ENCODE measurements at places on chromosomes 2 and 18.

DNA sequence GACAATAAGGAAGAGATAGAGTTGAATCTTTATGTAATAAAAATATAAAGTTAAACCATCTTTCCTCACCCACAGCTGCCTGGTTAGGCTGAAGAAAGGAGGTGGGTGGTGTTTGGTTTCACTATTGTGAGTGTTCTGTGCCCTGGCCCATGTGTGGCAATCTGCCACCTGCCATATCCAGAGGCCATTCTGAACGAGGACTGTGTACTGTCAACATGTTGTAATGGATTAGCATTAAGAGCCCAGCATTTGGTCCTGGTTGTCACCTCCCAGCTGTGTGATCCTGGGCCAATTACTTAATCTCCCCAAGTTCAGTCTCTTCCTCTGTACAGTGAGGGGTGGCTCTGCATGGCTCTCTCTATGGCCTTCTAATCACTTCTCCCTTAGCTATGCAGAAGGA, 118.2 kb upstream of the SEC11C start:
- no peak for DNase-seq

DNA sequence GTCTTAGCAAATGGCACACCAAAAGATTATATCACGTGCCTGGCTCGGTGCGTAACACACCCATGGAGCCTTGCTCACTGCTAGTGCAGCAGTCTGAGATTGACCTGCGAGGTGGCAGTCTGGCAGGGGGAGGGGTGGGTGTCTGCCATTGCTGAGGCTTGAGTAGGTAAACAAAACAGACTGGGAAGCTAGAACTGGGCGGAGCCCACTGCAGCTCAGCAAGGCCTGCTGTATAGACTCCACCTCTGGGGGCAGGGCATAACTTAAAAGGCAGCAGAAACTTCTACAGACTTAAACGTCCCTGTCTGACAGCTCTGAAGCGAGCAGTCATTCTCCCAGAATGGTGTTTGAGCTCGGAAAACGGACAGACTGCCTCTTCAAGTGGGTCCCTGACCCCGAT, 55.9 kb upstream of the FSHR start:
- DNase-seq: no peak

- DNase-seq: peak; percentile 18
Measured at GRCh38 chr2:9422321-9423099, 818 bp downstream of the ITGB1BP1 start.

DNA sequence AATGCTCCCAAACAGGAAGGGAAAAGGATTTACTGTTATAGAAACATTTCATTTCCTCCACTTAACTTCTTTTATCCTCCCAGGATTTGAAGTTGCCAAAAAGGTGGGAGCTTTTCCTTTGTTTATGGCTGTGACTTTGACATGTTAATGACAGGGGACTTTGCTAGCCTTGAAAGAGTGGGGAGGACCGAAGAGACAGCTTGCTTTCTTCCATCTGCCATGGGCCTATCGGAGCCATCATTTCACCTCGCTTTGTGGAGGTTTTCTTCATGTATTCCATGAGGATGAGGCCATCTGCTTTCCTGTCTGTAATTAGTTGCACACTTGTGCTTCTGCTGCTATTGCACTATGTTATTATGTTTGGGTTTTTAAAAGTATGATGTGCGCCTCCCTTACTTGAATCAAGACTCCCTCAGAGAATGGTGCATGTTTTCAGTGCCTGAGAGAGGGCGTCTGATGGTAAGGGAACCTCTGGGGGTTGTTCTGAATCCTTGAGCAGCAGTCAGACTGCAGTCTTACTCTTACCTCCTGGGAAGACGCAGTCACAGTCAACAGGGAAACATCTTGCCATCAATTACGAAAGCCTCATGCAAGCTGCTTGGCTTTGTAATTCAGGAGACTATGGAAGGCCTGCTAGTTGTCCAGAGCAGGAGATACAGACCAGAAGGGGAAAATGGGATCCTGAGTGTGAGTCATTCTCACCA, 173.3 kb upstream of the MGAT5 start:
- DNase-seq: no peak

- DNase-seq: no peak
Measured at GRCh38 chr2:25032094-25032493, 9.8 kb upstream of the EFR3B start.

- DNase-seq: no peak
Measured at GRCh38 chr2:33535421-33535820, 59.0 kb downstream of the RASGRP3 start.

DNA sequence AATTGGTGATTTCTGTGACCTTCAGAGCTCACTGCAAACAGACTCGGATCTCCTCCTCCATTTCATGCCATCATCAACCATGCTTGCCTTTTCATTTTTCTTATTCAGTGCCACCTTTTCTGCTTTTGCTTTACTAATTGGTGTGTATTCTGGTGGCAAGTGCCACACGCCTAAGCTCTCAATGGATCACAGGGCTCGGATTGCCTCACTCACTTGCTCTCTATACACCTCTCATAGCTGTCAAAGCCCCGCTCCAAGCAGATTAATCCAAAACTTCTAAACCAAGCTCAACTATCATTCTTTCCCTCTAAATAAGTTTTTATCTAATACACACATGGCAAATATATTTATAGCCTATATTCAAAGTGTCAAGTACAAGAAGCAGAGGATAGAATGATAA, 86.4 kb downstream of the PLEKHM3 start:
- DNase-seq: no peak

DNA sequence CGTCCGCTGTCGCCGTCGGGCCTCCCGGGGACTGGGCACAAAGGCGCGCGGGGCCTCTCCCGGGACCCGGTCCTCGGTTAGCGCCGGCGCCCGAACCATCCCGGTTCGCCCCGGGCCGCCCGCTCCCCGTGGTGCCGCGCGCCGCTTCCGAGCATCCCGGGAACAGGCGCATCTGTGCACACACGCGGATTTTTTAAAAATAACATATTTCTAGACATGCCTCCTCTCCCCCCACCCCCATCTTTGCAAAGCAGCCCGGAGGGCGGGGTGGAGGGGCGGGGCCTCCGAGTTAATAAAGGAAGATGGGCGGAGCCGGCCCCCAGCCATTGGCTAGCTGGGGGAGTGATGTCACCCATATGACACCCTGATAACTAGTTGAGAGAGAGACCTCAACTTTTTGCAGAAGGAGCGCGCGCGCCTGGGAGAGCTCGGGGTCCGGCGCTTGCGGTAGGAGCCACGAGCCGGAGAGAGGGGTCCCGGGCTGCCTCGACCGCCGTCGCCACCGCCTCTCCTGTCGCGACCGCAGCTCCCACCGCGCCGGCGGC, at the start of gene SOX11:
TSS of gene SOX11 (plus strand) at position 400 of the 545 bp plus-strand sequence. CDS start 338 bp downstream, outside the sequence.
- DNase-seq: no peak
